ENCODE measurements at places on chromosomes 3 and 15.

- DNase-seq: no peak
Observed at GRCh38 chr3:150984066-150984465, 11.5 kb upstream of the CLRN1 start.

- no peak for DNase-seq
Observed at GRCh38 chr3:151419806-151420205, 35.3 kb upstream of the P2RY12 start.

DNA sequence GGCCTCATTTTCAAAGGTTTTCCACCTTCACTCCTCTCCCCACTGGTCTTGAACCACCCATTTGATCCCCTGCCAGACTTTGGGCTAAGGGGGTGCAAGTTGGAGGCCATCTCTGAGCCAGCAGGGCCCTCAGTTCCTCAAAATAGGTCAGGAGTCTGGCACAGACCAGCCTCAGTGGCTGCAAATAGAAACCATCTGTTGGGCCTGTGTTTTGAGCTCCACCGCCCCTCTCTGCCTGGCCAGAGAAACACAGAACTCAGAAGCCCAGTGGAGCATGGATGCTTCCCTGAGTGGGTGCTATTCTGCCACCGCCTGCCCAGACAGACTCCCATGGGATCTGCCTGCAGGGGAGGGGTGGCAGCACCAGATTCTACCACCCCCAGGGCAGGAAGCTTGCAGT is 56.3 kb downstream of the CORO2B start:
- no peak for DNase-seq

GRCh38 chr3:73855813-73856212 is 231.1 kb upstream of the PDZRN3 start:
- DNase-seq: no peak

DNA sequence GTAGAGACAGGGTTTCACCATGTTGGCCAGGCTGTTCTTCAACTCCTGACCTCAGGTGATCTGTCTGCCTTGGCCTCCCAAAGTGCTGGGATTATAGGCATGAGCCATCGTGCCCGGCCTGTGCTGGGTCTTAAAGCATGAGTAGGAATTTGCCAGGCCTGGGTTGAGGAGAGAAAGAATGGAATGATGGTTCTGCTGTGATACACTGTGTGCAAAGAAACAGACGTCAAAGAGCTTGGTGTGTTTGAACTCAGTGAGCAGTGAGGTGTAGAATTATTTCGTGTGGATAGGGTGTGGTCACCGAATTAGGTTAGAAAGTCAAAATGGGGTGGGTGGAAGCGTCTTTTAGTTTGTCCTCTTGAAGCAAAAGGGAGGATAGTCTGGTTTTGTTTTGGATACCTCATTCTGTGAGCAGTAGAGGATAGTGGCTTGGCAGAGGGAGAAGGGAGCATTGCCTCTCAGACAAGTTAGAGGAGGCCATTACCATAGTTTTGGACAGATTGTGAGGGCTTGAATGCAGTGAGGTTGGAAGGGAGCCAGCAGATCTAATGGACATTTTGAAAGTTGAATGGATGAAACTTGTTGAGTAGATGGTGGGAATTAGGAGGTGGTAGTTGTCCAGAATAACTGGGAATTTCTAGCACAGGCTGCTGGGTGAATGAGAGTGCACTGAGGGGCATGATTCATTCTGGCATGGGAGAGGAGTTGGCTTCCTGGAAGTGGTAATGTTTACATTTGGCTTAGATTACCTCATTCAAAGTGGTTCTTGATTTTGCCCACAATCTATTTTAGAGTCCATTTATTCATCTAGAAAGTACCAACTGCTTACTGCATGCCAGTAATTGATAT is 27.2 kb downstream of the AKAP13 start:
- DNase-seq: peak; percentile 56

GRCh38 chr15:67274236-67274635 is 19.6 kb downstream of the IQCH start:
- DNase-seq: no peak

- DNase-seq: no peak
Observed at GRCh38 chr3:133745981-133746711, at the start of gene TF. Gene TF, plus strand, starts transcription at chr3:133746393. Its CDS starts 48 bp downstream, at chr3:133746441.

DNA sequence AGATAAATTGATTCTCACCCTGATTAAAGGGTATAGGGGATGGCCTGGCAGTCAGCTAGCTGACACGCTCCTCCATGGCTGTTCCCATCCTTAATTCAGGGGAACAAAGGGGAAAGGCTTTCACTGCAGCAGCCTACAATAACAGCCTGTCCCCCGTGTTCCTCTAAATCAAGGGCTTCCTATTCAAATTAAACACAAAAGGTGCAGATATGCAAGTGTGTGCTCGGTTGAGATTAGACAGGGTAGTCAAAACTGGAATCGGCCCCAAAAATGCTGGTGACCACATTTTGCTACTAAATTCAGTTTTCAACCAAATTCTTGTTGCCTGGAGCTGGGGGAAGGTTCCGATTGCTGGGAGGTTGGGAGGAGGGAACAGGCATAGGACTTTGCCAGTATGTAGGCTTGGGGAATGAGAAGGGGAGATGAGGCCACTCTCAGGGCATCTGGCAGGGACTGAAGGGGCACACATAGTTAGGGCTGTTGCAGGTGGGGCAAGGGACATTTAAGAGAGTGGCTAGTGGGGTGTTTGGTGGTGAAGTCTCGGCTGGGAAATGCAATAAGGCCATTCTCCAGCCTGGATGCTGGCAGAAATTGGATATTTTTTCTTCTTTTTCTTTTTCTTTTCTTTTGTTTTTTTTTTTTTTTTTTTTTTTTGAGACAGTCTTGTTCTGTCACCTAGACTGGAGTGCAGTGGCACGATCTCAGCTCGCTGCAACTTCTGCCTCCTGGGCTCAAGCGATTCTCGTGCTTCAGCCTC is 32.9 kb upstream of the CTSH start:
- DNase-seq: no peak

DNA sequence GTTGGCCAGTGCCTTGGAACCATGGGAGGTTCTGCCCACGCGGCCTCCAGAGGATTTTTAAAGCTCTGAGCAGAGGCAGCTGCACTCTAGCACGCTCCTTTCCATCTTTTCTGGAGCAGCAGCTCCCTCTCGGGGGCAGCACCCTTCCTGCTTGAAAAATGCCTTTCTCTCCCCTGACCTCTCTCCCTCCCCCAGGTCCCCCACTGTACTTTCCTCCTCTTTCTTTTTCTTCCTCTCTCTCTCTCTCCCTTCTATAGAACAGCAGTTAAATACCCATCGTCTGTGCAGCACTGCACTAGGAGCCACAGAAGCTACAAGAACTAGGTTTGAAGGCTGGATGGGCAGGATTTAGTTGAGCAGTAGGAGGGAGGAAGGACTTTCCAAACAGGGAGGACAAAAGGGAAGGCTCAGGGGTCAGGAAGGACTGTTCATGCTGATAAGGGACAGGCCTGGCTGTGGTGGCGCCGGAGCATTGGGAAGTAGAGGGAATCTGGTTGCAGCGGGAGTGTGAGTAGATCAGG is 4.4 kb downstream of the ALPK3 start:
- DNase-seq: no peak

- no peak for DNase-seq
Observed at GRCh38 chr15:66654739-66655375, 47.2 kb upstream of the SMAD6 start.

DNA sequence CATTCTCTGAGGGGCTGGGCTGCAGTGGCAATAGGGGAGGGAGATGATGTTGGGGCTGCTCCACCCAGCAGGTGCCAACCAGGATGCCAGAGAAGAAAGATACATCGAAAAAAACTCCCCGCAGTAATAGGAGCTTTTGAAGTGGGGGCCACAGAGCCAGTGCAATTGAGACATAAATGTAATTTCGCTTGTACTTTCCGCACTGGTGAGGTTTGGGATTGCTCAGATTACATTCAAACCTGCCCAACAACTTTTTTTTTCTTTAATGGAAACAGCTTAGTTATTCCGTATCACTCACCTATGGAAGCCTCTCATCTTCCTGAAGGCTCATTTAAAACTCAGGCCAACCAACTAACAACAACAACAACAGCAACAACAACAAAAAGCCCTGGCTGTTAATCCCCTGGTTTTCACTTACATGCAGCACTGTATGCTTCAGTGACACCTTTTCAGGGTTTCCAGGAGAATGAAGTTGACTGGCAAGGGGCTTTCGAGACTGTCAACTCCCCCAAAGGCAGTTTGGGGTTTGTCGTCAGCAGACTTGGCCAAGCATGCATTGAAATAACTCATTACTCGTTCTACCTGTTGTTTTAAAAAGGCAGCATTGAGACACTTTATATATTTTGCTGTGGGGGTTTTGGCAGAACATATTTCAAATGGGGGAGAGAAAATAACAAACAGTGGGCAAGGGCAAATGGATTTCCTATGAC is 163.8 kb downstream of the EBLN2 start:
- DNase-seq: no peak

DNA sequence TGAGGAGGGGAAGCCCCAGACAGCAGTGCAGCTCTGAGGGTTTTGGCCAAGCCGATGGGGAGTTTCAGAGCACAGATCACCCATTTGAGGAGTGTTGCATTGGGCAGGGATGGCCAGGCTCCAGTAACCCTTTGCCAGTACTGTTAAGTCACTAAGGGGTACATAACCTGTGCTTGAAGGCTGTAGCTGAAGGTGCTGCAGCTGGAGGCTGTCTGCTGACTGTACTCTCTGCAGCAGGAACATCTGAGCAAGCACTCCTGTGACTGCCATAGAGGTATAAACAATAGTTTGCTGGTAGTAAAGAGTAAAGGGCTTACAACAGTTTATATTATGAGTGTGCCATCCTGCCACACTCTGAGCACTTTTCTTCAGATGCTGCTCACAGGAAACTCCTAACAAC is 297.8 kb downstream of the EPHA3 start:
- DNase-seq: no peak
